ENCODE measurements at places on chromosomes 6 and 20. TPM values are rescaled to one million over a fixed set of nuclear protein-coding genes. Genes with fewer than 3 reads are reported as not detected.

MMP24 gene
- total RNA-seq, result 0.71 TPM

HLA-DRB1 gene
- total RNA-seq, result 54.0 TPM

CTSZ gene
- total RNA-seq, result 30.1 TPM

PLA2G7 gene
- total RNA-seq, result 1.7 TPM

KCNK16 gene
- total RNA-seq, result not detected

RGS17 gene
- not detected for total RNA-seq

GLP1R gene
- total RNA-seq, result not detected

ZNF292 gene
- total RNA-seq, result 46.8 TPM

- DNase-seq, result no peak
Measured at GRCh38 chr6:85137865-85138264, 312.0 kb upstream of the NT5E start.

- DNase-seq, result no peak
Measured at GRCh38 chr6:72182337-72183246, 296.2 kb downstream of the RIMS1 start.

DNA sequence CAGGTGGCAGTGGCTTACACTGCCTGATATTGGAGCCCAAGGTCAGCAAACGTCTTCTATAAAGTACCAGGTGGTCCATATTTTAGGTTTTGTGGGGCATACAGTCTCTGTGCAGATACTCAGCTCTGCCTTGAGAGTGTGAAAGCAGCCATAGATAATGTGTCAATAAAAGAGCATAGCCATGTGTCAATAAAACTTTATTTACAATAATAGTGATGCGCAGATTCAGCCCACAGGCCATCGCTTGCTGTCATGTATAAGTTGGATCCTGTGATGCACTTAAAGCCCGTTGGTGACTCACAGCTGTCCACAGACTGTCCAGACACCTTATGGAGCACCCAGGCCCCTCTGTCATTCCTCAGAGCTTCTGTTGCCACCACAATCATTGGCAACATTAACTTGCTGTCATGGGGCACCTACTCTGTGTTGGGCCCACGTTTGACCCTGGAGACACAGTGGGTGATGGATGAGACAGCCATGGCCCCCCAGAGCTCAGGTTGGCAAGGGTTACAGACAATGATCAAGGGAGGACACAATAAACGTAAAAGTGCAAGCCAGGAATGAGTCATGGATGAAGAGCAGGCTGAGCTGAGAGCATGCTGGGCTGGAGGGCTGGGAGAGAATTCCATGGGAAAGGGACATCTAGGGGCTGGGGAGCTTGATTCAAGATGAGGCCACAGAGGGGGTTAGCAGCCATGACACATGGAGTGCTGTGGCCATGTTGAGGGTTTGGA, 173.6 kb downstream of the TAF4 start:
- DNase-seq, result no peak

DNA sequence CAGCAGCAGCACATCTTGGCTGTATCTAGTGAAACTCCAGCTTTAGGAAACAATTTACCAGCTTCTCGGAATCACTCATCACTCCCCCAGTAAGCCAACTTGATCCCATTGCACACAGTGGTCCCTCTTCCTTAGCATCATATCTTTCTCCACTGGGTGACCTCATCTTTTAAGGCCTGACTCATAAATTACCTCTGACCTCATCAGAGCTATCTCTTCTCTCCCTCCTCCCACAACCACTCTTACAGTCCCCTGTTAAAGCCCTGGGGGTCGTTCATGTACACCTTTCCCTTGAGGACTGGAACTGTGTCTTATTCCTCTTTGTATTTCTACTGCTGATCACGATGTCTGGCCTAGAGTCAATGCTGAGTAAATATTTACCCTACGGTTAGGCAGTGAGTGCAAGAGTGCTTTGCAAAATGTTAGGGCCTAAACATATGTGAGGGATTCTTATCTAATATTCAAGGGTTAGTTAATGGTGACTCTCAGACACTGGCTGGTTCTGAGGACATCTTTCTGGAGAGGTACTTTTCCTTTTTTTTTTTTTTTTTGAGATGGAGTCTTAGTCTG, 187.2 kb downstream of the LRFN2 start:
- no peak for DNase-seq

GRCh38 chr20:59800309-59800708, 133.1 kb downstream of the SYCP2 start:
- DNase-seq, result no peak

- no peak for DNase-seq
Measured at GRCh38 chr6:125117818-125118217, 35.8 kb upstream of the TPD52L1 start.

DNA sequence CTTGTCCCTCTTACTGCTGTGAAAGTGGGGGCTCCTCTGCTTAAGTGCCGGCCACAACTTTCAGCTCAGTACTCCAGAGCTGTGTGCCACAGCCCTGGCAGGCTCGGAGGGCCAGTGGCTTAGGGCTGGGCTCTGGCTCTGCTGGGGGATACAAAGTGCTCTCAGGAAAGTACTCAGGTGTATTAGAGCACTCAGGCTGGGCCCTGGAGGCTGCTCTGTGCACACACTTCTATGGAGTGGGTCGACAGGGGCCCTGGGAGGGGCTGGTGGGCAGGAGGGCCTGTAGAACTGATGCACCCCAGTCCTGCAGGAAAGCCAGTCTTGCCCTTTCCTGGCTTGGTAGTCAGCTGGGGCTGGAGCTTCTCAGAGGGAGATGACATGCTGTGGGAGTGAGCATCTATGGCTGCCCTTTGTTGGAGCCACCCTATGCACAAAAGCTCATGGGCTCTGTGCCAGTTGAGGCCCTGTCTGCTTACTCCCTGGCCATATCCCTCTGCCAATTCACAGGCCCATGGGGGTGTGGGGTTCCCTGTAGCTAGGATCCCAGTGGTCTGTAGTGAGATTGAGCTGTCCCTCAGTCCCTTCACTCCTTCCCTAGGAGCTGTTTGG, 22.0 kb downstream of the CENPW start:
- no peak for DNase-seq

GRCh38 chr6:35469751-35470662, 1.8 kb downstream of the RPL10A start:
- no peak for DNase-seq

DNA sequence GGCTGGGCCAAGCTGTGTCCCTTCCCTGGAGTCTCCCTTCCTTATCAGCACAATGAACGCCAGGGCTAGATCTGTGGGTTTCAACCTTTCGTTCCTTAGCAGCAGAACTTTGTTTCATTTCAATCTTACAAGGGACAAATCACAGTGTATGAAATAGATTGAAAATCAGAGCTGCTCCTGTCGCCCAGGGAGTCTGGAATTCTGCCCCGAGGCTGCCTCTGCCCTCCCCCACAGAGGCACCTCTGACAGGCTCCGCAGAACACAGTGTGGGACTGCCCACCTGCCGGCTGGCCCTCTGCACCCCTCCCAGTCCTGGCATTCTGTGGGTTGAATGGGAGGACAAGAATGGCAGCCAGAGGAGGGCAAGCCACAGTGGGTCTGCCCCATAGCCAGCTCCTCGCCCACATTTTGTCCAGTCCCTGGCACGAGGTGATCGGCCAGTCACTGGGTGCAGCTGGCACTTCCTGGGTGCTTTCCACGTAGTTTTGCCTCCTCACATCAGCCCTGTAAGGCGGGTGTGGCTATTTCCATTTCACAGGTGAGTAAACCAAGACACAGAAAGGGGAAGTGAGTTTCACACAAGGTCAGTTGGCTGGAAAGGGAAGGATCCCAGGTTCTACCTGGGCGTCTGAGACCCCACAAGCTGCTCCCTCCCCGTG, 26.1 kb downstream of the MANBAL start:
- no peak for DNase-seq

DNA sequence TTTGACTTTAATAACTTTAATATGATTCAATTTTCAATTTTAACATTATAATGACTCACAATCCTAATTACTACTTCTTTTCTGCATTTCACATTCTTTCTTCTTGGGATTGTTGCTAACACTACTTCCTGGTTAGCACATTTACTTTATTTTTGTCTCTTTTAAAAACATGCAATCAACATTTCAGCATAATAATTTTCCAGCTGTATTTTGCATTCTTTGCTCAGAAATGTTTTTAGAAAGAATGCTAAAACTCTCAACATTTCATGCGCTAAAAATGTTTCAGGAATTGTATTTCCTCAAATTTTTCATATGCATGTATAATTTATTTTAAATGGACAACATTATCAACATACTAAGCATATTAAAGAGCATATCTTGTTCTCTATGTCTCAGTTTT, 1302.1 kb upstream of the GJE1 start:
- DNase-seq, result no peak

- no peak for DNase-seq
Measured at GRCh38 chr20:24148372-24148771, 159.8 kb upstream of the GGTLC1 start.

GRCh38 chr6:37033819-37034795, 28.7 kb downstream of the FGD2 start:
- DNase-seq, result no peak

GRCh38 chr20:11182720-11183119, 508.9 kb upstream of the JAG1 start:
- no peak for DNase-seq

GRCh38 chr6:106925948-106926347, 48.6 kb downstream of the CD24 start:
- no peak for DNase-seq

- DNase-seq, result peak; percentile 94
Measured at GRCh38 chr20:41005361-41005729, 23.3 kb upstream of the TOP1 start.

DNA sequence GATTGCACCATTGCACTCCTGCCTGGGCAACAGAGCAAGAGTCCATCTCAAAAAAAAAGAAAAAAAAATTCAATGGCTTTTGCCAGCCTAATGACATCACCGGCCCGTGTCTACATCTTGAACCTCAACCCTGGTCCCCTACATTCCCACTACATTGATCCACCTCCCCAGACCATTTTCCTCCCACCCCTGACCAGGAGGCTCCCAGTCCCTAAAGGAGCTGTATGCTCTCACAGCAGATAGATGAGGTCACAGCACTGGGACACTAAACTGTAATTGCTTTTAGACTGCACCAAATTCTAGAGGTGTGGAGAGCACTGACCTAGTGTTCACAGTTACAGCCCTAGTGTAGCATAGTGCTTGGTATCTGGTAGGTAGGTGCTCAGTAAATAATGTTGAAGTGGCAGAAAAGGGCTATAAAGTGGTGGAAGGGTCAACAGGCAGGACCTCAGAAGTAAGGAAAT, 10.7 kb downstream of the TGIF2 start:
- no peak for DNase-seq

GRCh38 chr6:92507552-92507951, 911.8 kb downstream of the EPHA7 start:
- DNase-seq, result no peak

- DNase-seq, result no peak
Measured at GRCh38 chr6:105078386-105078708, 101.5 kb downstream of the POPDC3 start.

DNA sequence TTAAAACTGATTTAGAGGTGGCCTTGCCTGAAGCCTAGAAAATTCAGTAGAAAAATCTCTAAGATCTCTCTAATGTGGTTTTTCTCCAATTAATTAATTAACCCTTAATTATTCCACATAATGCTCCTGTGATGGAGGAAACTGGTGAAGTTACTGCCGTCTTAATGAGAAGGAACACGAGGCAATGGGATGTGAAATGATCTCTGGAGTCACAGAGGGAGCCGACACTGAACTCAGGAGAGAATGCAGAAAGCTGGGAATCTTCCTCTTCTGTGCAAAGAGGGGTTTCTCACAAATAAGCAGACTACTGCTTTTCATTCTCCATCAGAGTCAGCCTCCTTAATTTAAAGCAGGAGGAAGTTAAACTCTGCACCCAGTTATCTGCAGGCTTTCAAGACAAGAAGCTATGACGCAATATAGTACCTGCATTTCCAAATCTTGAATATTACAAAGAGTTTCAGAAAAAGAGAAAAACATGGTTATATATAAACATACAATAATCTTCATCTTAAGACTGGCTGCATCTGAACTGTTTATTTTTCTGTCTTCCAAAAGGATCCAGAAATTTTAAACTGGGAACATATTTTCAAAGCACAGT, 18.1 kb upstream of the SNRPB2 start:
- DNase-seq, result no peak

DNA sequence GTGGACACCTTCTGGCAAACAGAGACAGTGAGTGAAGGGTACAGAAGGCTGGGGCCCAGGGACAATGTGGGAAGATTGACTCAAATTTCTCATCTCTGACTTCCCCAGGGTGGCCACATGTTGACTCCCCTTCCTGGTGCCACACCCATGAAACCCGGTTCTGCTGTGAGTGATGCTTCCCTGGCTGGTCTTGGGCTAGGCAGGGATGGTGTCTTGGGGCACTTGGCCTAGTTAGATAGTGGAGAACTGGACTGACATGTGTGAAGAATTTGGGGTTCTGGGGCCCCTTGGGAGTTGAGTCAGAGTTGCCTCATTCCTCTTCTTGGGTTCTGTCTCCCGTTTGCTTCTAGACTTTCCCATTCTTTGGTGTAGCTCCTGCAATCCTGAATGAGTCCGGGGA, 34.2 kb downstream of the GSS start:
- no peak for DNase-seq

- DNase-seq, result no peak
Measured at GRCh38 chr6:113873043-113873667, 16.0 kb downstream of the MARCKS start.
